NCI-H187 (cell line): ENCODE measurements at places on chromosomes 3 and 15.

DNA sequence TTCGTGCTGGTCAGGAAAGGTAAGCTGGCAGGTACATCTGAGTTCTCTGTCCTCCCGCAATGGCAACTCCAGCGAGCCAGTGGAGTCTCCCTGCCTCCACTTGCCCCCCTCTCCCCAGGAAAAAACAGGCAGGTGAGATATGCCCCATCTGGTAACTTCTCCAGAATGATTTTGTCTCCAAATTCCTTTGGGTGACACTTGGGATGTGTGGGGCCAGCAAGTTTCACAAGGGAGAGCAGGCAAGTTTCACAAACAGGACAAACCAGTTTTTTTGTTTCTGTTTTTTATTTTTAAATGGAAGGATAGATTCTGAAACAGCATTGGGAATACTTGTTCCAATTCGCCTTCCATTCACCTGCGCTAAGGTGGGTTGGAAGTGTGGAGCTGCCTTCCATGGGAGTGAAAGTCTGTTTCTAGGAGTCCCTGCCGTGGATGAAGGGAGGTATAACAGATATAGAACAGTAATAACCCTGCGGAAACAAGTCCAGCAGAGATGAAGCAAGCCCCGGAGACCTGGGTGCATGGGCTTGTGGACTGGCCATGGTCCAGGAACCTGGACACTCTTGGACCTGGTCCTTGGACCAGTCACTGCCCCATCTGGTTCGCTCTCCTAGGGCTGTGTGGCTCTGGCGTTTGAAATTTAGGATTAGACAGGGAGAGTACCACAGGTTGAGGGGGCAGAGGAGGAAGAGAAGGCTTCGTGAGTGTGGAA lies 22.9 kb upstream of the KIF23 start:
- no peak for DNase-seq

GRCh38 chr3:14489641-14490040 lies 50.5 kb downstream of the GRIP2 start:
- no peak for DNase-seq

- DNase-seq, result no peak
Measured at GRCh38 chr3:104805042-104805441, 561.7 kb upstream of the ALCAM start.

DNA sequence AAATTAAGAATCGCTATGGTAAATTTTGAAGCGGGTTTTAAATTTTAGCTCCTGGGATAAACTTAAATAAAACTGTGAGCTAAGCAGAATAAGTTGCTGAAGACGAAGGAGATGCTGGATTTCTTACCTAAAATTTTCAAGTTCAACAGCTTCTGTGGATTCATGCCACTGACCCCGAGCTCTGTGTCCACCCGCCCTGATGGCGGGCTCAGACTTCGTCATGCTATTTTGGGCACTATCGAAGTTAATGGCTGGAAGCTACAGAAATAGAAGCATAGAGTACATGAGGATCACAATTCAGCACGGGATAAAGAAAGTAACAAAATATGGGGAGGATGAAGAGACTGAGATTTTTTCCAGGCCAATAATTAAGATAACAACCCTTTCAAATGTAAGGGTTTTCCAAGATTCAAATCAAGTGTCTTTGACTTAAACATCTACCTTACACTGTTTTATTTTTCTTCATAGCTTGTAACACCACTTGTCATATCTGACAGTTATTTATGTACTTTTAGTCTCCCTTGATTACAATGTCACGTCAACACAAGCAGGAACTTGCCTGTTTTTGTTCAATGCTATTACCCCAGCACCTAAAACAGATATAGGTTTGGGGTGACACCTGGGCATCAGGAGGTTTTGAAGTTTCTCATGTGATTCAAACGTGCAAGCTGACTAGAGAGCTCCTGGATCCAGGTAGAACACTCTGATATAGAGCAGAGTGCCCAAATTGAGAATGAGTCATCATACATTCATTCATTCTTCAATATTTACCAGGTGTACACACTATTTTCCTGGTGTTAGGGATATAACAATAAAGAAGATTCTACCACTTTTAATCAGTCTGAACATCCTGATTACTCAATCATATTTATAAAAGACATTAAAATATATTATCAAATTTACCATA lies 23.0 kb downstream of the NEK10 start:
- no peak for DNase-seq

GRCh38 chr3:13161021-13161759 lies 88.0 kb upstream of the IQSEC1 start:
- DNase-seq, result no peak
